Stimulated activated CD4-positive, alpha-beta T cell treated with anti-CD3 and anti-CD28 coated beads, Interleukin-1b, Interleukin-23, amount 100 ng/mL, for 1 hour (primary cell): ENCODE measurements at places on chromosomes 12 and 14.

DNA sequence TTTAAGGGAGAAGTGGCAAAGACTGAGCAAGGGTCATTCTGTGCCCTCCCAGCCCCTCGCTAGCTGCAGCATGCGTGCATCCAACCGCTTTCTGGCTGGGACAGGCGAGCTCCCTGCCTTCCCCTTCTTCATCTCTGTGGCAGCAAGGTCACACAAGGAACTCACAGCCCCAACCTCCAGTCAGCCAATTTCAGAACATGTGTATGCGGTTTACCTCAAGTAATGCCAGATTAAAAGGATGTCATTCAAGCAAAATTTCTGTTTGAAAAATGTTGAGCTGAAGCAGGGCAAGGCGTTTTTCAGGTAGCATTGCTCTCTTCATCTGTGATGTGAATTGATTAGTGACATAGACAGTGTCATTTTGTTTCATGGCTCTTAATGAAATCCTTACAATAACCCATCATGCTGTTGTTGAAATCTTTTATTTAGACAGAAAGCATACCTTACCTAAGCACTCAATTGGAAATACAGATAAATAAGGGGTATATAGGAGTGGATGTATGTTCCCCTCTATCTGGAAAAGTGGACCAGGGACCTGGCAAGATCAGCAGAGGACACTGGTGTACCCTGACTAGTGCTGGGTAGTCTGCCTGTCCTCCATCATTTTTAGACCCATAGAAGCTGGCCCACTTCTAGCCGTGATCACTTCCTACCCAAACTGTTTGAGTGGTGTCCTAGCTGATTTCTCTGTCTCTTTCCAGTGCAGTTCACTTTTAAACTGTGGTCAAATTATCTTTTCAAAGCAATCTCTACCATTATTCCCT, 82.8 kb upstream of the NEDD1 start:
- DNase-seq, result no peak

DNA sequence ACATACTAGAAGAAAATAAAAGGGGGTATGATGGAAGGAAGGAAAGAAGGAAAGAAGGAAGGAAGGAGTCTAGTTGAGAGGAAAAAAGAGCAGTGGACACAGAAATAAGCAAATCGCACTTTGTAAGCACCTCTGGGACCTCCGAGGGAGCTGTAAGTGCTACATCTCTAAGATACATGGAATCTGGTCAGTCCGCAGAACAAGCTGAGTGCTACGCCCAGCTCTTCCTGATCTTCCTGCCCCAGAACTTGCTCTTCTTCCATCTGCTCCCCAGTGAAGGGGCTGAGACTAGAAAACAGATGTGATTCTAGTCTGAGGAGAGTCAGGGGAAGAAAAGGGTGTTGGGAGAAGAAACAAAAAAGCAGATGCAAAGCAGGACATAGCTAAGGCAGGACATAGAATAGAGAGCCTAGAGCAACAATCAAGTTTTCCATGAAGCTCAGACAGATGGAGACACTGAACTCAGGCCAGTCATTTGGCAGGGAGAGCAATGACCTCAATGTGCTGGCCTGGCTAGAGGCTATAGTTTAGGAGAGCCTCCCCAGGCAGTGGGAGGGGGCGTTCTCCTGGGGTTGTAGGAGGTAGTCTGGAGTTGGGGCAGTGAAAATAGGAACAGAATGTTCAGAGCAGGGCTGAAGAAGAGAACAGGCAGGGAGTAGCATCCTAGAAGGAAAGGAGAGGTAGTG, 1.7 kb upstream of the MFAP5 start:
- no peak for DNase-seq

GRCh38 chr14:35689000-35689460, 120.1 kb downstream of the RALGAPA1 start:
- DNase-seq, result no peak

DNA sequence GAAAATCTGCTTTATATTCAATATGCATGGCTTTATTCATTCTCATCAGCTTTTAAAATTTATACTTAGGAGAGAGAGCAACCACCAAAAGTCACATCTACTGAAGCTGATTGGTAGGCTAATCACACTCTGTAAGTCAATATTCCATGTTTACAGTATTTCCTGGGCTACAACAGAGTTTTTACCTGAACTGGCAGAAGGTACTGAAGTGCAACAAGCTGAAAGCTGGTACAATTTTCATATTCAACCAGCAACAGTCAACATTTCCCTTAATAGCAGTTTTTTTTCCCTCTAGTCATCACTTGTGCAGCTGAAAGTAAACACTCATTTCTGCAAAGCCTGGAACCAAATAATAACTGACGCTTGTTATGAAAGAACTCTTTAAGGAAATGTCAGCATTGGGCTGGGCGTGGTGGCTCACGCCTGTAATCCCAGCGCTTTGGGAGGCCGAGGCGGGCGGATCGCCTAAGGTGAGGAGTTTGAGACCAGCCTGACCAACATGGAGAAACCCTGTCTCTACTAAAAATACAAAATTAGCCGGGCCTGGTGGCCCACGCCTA, 12.9 kb downstream of the BRAP start:
- DNase-seq, result no peak

- DNase-seq, result no peak
These were observed 818 bp upstream of the TMEM119 start for GRCh38 chr12:108598553-108599250.

DNA sequence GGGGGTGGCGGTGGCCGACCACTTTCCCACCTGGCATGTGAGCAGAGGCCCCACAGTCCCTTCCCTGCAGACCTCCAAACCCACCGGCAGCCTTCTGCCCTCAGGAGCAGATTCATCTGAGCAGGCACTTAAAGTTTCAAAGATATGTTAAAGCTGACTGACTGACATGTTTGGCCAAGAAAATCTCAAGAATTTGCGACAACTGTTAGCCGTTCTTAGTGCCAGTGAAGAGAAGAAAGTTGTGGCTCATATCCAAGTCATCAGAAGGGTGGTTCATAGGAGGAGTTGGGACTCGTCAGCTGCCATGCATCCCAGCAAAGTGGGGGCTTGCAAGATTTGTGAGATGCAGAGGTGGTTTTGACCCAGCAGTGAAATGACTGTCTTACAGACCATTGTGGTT, 27.2 kb downstream of the ELK3 start:
- DNase-seq, result no peak

DNA sequence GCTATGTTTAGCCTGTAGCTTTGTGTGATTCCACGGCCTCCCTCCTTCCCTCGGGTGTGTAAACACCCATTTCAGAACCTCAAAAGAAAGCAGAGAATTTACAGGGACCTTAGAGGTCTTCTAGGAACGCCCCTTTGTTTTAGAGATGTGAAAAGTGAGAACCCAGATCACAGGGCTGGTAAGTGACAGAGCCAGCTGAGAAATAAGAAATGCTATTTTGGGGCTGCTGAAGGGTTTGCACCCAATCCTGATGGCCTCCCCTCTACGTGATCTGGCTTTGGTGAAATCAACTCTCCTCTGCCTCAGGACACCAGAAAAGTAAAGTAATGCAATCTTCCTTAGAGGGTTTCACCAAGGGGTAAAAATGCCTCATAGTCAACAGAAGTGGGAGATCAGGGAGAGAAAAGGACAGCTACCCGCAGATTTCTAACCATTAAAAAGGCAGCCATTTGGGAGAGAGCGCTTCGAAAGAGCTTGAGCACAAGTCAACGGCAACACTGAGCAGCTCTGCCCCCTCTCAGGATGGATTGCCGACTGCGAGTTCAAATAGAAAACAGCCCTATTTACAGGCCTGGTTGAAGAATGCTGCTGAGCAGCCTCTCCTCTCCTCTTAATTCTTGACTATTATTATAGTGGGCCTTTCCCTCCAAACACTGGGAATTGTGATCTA, 78.5 kb upstream of the RASSF3 start:
- DNase-seq, result no peak

GRCh38 chr12:78293059-78293686, 462.5 kb downstream of the NAV3 start:
- no peak for DNase-seq

DNA sequence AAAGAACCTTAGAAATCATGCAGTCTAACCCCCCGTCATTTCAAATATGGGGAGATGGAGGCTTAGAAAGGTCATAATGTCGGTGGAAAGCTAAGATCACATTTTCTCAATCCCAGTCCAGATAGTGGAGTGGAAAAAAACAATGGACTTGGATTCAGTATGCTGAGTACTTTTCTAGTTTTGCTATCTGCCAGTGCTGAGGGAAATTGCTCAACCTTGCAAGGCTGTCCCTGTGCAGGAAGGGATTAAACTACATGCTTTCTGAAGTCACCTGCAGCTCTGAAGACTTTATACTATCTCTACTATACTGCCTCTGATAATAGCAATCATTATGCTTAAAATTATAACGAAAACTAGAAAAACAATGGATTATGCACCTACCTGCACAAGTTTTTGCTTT, 272.8 kb downstream of the LRIG3 start:
- DNase-seq, result no peak

DNA sequence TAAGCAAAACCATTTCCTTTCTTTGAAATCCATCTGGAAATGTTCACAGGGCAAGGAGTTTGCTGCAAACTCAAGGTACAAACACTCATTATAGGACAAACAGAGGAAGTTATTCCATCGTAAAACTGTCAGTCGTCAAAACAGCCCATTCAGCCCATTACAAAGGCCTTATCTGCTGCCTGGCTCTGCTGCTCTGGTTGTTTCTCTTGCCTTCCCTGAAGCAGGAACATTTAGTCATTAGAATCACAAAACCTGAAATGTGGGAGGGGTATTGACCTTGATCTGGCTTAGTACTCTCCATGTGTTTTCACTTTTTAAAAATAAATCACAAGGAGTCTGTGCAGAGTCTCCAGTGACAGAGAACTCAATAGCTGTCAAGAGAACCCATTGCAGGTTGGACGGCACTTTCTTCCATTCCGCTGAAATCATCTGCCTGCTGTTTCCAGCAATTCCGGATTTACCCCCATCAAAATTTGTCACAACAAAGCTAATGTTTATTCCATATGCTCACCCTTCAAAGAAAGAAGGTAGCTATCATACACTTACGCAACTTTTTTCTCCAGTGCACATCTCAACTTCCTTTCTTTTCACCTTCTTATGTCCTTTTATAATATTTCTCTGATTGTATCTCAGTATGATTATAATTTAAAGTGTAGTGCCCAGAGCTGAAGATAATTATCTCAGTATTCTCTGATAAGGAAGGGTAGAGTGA, 24.6 kb upstream of the ITPR2 start:
- DNase-seq, result no peak
